ENCODE measurements at places on chromosomes 3 and 15.

DNA sequence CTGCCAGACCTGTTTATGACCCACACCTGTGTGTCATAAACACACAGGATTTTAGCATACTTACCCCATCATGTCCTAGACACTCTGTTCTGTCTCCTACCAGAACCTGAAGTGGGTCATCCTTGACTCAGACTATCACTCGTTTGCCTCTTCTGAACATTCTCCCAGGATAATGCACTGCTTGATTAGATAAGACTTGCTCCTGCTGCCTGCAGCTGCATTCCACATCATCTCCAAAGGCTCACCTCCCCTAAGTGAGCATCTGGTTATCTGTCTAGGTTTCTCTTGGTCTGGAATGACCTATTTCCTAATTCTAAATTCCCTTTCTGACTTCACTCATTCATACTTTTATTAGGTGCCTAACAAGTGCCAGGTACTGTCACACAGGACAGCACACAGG is 332.1 kb downstream of the NTRK3 start:
- no peak for DNase-seq

DNA sequence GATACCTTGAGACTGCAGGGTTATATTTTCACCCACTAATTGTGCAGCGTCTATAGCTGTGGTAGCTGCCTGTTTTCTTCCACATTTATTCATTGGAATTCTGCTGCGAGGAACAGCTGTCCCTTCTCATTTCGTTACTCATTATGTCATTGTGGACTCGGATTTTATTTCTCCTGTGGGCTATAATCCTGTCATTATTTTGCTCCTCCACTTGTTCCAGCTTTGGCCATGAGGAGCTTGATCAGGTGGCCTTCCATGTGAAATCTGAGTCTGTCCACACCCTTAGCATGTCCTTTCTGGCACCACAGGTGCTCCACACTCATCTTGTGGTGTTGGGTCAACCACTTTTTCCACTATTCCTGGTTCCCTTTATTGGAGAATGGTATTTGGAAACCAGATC is 14.8 kb downstream of the LYSMD4 start:
- no peak for DNase-seq

GRCh38 chr3:15514663-15515340 is 6.7 kb downstream of the COLQ start:
- no peak for DNase-seq

GRCh38 chr3:56823421-56823926 is 21.7 kb upstream of the ARHGEF3 start:
- DNase-seq = no peak

All from CD4-positive, alpha-beta T cell treated with Interleukin-4 for 4 hours (primary cell).